ENCODE measurements at places on chromosomes 4 and X.

- no peak for DNase-seq
Observed at GRCh38 chr4:17650406-17650805, 36.0 kb downstream of the MED28 start.

DNA sequence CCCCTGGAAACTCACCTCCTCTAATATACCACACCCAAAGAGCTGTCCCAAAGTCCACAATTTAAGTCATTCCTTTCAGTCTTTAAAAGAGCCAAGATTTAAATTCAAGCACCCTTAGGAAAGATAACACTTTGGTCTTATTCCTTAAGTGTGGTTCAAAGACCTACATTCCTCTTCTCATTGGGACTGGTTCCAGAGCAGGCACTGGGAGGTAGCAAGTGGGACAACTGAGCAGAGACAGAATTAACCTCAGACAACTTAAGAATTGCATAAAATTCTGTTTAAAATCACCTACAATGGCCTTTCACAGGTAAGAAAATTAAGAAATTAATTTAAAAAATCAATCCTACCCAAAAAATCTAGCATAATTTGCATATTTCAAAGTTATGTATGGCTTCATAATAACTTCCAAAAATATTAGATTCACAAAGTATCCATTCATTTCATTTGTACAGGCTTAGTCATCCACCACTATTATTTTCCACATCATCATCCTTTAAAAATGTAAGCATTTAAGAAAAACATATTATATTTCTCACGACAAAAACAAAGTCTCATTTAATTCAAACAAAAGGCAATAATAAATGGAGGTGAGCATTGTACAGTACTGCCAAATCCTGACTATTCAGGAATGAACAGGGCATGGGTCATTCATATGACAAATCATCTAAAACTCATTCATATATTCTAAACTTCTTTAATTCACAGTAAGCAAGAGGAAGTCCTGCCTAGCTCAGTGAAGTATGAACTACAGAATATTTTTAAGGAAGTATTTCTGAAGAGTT lies 13.6 kb downstream of the PRSS12 start:
- DNase-seq, result no peak

GRCh38 chrX:118734909-118735308 lies 7.5 kb downstream of the IL13RA1 start:
- DNase-seq, result no peak

GRCh38 chr4:10032625-10033024 lies 11.3 kb upstream of the SLC2A9 start:
- no peak for DNase-seq

DNA sequence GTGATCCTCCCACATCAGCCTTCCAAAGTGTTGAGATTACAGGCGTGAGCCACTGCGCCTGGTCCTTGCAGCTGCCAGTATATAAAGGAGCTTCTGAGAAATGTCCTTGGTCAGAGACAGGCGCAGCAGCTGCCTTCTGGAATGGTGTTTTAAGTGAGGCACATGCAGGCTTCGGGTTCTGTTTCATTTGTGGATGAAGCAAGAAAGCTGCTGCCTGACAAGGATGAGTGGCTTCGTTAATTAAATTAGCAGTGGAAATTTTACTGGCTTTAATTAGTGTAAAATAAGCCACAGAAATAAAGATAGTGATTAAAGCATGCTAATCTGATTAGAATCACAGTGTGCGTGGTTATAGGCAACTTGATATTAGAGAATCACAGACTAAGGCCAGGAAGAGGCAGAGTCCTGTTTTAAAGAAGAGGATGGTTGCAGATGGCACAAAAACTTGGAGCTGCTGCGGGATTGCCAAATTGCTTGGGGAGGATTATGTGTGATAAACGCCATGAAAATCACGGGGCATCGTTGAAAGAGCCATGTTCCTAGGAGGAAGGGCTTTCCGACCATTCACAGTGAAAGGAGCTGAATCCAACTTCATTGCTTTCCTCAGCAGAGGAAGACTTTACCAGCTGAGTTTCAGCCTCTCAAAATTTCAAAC lies 348.4 kb upstream of the FAT1 start:
- DNase-seq, result no peak

DNA sequence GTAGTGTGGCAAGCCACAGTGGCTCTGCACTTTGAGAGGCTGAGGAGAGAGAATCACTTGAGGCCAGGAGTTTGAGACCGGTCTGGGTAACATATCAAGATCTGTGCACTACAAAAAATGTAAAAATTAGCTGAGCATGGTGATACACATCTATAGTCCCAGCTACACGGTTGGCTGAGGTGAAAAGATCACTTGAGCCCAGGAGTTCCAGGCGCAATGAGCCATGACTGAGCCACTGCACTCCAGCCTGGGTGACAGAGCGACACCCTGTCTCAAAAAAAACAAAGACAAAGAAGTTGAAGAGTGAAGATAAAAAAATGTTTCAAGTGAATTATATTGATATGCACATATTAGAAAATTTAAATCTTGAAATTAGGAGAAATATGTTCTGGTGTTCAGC lies 46.3 kb downstream of the SULT1B1 start:
- DNase-seq, result no peak

GRCh38 chrX:119466970-119467369 lies 1.3 kb upstream of the SLC25A5 start:
- DNase-seq, result no peak

GRCh38 chrX:76172325-76172893 lies 453 bp upstream of the PBDC1 start:
- no peak for DNase-seq

DNA sequence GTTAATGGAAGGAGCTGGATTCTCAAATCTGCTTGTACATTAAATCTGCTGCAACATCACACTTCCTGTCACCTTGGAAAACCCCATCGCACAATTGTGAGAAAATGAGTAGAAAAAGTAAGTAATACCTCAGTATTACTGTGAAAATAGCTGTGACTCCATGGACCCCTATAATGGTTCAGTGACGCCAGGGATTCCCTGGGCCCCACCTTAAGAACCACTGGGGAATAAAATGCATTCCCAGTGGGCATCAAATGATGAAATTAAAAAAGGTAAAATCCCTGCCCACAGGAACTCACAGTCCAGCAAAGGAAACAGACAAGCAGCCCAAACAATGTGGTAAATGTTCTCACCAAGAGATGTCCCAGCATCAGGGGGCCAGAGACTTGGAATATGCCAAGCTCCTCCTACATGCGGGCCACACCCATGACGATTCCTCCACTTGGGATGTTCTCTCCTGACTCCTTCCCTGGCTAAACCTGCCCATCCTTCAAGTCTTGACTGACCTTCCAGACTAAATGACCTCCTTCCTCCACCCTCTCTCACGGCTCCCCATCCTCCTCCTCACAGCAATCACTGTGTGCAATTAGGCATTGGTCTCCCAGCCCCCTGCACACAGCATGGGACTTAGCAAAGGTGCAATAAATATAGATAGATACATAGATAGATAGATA lies 2.6 kb downstream of the EVC2 start:
- DNase-seq, result no peak

DNA sequence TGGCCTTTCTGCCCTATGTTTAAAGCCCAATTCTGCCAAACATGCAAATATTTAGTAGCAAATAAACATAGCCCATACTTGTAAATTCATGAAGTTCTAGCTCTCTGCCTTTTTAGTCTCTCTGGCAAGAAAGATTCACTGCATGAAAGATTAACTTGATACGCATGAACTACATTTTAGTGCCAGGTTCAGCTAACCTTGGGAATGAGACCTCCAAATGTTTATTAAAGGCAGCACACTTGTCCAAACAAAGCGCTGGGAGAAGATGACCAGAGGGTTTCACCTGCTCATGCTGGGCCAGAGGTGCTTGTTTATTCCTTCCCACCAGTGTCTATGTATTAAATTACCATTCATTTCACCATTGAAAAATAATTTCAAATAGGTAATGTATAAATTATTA lies 44.5 kb upstream of the IL1RAPL1 start:
- no peak for DNase-seq

GRCh38 chr4:129972257-129972656 lies 876.3 kb downstream of the C4orf33 start:
- no peak for DNase-seq

DNA sequence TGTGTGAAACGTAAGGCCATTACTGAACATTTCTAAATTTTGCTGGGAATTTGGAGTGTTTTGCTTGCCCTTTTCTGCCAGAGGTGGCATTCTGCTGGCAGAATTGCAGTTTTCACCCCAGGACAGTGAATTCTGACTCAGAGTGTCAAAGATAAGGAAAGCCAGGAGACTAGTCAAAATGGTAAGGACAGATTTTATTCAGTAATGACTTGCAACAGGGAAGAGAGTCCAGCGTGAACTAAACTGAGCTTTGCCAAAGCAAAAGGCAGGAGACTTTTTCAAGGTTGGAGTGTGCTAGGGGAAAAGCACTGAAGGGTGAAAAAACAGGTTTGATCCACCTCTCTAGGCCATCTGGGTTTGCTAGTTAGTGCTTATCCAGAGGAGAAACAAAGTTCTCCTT lies 19.4 kb downstream of the MRFAP1 start:
- no peak for DNase-seq

DNA sequence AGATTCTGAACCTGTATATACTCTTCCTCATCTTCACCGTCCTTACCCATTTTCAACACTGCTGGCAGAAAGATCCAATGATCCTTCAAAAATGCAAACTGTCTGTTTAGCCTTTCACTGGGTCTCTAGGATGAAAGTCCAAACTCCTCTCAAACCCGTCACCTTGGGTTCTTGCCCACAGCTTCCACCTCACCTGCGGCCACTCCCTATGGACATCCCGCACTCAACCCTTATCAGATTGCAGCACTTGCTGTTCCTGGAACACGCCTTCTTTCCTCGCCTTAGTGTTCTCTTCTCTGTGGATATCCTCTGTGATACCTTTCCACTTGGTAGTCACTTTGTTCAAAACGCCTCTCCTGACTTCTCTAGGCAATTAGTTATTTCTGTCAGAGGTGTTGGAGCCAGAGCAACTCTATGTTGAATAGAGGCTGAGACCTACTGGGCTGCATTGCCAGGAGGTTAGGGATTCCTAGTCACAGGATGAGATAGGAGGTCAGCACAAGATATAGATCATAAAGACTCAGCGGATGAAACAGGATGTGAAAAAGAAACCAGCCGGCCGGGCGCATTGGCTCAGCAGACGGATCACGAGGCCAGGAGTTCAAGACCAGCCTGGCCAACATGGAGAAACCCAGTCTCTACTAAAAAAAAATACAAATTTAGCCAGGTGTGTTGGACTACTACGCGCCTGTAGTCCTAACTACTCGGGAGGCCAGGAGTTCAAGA lies 4.2 kb upstream of the NOCT start:
- no peak for DNase-seq

DNA sequence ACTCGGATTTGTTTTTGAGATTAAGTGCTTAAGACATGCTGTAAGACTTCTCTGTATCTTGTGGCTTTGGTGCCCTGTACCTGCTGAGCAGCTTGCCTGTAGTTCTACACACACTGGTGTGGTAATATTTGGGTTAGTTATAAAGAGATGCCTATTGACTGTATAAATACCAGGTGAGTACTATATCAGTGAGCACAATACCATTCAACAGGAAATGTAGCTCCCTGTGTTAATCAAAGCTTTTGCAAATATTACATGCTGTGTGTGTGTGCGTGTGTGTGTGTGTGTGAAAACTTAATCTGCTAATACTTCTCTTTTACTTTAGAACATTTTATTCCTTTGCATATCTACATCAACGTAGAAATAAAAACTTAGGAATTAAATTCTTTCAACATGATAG lies 30.1 kb downstream of the MYOZ2 start:
- DNase-seq, result no peak

- no peak for DNase-seq
Observed at GRCh38 chr4:137530176-137530575, 2.1 kb downstream of the PCDH18 start.

GRCh38 chr4:10582059-10582686 lies 102.4 kb downstream of the CLNK start:
- no peak for DNase-seq

DNA sequence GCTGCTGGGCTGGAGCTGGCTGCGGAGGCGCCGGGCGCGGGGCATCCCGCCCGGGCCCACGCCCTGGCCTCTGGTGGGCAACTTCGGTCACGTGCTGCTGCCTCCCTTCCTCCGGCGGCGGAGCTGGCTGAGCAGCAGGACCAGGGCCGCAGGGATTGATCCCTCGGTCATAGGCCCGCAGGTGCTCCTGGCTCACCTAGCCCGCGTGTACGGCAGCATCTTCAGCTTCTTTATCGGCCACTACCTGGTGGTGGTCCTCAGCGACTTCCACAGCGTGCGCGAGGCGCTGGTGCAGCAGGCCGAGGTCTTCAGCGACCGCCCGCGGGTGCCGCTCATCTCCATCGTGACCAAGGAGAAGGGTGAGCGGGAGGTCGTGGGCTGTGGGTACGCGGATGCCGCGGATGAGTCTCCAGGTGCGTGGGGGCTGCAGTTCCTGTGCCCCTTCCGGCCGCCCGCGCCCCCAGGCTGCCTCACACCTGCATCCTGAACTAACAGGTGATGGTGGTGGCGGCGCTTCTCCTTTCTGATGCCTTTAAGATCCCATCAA lies 499 bp downstream of the CYP2U1 start:
- DNase-seq, result no peak

DNA sequence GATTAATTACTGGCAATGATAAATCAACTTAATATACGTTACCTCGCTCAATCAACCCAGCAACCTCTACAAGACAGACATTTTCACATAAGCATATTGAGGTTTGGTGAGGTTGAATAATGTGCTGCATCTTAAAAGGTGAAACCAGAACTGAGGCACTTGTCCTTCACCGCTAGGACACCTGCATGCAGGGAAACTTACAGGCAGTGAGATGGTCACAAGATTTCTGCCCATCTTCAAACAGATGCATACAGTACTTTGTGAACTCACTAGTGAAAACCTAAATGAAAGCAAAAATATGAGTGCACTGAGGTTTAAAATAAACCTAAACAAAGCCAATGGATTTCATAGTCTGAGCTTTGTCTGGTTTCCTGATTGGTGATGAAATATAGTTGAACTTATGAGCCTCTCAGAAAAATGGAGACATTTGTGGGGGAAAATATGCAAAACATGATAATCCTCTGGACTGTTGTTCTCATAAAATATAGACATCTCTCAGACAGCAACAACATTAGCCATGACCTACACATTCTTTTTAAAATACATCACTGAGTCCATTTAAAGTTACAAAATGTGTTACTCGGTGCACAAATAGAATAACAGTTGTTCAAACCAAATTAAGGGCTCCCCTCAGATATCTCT lies 20.9 kb upstream of the PRSS12 start:
- DNase-seq, result no peak

DNA sequence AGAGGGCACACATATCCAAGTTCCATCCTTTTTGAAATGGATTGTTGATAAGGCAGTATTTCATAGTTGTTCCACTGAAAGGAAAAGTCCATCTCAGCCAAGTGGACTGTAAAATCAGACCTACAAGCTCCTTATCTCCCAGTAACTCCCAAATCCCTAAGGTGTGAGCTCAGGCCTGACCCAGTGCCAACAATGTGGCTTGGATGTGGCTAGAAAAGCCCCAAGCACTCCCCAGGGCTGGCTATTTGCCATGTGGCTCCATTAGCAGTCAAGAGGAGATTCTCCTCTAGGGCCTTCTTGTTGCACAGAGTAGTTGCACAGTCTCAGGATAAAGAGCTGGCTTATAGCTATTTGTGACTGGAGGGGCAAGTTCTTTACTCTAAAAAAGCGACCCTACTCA lies 25.0 kb upstream of the DGKK start:
- DNase-seq, result no peak

All from cerebellar nuclear complex (tissue), 1 donor.